ENCODE measurements at places on chromosomes 7 and 10. TPM values are rescaled to one million over a fixed set of nuclear protein-coding genes. Genes with fewer than 3 reads are reported as not detected.

DNA sequence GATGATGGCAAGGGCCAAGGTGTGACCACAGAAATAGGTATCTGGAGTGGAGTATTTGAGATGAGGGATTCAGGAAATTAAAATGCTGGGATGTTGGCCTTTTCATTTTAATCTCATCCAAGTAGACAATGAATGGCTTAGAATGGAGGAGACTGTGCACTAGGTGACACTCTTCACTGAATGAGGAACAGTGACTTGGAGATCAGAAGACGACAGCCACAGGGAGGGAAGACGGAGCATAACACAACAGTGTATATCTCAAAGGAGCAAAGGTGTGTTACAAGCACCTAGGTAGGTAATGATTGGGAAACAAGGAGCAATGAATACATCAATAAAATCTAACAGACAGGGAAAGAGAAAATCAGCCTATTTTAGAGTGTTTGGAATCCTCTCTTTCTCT, 4.1 kb upstream of the TAX1BP1 start:
- no peak for DNase-seq

DNA sequence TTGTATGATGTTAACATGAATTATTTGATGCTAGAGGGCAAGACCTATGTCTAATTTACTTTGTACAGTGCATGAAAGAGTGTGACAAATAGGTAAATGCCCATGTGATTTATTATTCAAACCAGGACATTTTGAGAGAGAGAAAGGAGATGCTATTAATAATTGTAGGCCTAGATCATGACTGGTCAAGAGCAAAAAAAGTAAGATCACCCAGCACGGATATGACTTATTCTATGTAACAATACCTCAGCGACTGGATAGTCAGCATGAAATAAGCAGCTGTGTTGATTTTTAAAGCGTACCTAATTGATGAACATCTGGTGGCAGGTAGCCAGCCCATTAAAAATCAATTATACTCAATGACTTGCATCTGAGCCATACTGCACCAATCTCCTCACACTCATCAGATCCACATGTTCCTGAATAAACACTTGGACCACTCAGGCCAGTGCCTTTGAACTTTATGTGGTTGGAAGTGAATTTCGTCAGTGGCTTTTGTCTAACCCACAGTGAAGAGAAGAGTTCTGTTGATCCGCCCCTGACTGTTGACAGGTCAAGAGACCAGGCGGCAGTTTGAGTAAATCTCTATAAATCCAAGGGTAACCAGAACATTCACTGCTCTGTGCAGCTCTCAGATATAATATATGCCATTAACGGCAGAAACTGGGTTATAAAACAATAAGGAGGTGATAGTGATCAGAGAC, 435.3 kb downstream of the MDFIC start:
- DNase-seq, result no peak

DNA sequence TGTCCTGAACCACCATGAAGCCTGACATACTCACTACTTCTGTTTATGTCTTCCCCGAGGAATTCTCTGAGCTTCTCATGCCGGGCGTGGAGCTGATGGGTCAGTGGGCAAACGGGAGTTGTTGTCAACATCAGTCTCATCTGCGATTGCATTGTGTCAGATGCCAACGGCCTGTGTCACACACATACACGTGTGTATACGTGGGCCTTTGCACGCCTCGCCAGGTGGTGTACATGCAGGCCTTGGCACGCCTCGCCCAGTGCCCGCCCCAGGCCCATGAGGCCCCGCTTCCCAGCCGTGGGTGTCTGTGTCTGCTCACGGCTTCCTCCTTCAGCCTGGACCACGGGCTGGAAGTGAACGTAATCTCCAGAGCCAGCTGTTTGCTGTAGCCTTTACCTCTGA, 7.5 kb upstream of the CSGALNACT2 start:
- DNase-seq, result no peak

DNA sequence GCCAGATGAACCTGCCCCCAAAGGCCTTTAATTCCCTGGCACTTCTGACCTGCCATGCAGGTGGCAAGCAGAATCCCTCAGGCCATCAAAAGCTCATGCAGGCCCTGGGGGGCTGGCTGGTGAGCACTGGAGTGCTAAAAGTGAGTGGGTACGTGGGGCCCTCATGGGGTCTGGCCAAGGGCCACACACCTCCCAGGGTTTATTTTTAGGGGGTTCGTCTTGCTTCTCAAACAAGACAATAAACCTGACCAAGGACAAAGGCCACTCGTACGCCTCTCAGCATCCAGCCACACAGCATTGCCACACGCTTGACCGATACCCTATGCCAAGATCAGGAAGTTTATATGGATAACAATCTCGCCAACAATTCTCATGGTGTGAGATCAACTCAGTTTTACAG, 33.1 kb upstream of the DOCK1 start:
- DNase-seq, result no peak

Gene NEUROD6
- total RNA-seq, result not detected

Gene AOC1
- 0.36 TPM for total RNA-seq

Gene FKBP6
- total RNA-seq, result not detected

Gene SOSTDC1
- total RNA-seq, result 0.85 TPM

Data from left ventricle myocardium inferior (tissue), 1 donor.